ENCODE measurements at places on chromosomes 6 and 20. TPM values are rescaled to one million over a fixed set of nuclear protein-coding genes. Genes with fewer than 3 reads are reported as not detected.

Gene FAM83B
- not detected for total RNA-seq

Gene NOX3
- not detected for total RNA-seq

Gene ID4
- not detected for total RNA-seq

Gene HNF4A
- total RNA-seq = not detected

- DNase-seq = no peak
- no peaks in the 10 kb centered on the region for H3K4me1 ChIP-seq
- H3K4me3 ChIP-seq = no peak overlapping the region
- peaks cover 7% of the 10 kb centered on the region for H3K27me3 ChIP-seq
- no peaks in the 10 kb centered on the region for H3K36me3 ChIP-seq
- H3K27ac ChIP-seq = no peak overlapping the region
Observed at GRCh38 chr6:57302477-57302876, 15.0 kb upstream of the PRIM2 start.

- no peak for DNase-seq
- H3K4me1 ChIP-seq = no peaks in the 10 kb centered on the region
- no peaks in the 10 kb centered on the region for H3K36me3 ChIP-seq
- no peak overlapping the region for H3K27ac ChIP-seq
- H3K4me3 ChIP-seq = no peak overlapping the region
Observed at GRCh38 chr20:46583411-46584214, 33.2 kb upstream of the OCSTAMP start.

DNA sequence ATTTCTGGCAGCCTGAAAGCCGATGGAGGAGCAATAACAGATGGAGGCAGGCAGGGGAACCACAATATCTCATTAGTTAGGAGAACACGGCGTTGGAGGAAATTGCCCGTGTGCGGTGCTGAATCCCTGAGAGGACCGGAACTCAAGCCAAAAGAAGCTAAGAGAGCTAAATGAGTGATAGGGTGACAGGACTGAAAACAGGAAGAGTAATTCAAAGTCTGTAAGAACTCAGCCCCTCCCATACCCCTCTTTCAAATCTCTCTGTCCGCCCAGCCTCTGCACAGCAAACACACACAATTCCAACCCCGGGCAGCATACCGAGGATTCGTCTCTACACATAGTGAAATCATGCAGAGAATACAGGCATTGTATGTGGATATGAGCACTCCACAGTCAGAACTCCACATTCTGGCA, 2.6 kb upstream of the IPCEF1 start:
- H3K4me1 ChIP-seq = peaks cover 26% of the 10 kb centered on the region
- no peaks in the 10 kb centered on the region for H3K36me3 ChIP-seq
- no peak for DNase-seq
- H3K4me3 ChIP-seq = peak overlapping the region; percentile 16
- peaks cover 34% of the 10 kb centered on the region for H3K27me3 ChIP-seq

DNA sequence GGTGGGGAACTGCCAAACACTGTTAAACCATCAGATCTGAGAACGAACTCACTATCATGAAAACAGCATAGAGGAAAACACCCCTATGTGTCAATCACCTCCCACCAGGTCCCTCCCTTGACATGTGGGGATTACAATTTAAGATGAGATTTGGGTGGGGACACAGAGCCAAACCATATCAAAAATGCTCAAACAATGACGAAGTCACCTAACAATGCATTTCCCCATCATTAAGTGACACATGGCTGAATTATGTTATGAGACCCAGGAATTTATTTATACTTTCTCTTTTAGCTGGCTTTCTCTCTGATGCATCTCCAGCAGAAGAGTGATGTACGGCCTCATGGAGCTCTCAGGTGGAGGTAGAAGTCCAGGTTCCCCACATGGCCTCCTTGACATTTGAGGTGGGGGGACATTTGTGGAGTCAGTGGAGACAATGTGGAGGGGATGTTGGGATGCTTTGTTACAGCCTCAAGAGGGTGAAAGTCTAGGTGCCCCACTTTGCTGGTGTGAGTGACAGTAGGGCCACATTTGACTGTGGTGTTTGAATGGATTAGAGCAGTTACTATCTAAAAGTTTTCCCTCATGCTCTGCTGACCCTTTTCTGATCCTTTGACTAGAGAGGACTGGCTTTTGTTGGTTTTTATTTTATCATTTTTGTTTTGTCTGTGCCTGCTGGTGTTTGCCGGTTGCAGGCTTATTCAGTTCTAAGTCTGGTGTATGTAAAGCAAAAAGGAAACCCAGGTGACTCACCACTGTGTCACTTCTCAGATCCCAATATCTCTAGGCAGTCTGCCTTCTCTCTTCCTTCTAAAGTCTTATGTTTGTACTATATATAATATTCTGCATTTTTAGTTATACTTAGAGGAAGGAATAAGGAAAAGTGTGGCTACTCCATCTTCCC, 18.5 kb upstream of the DCBLD1 start:
- peak; percentile 40 for DNase-seq
- H3K4me1 ChIP-seq = peaks cover 19% of the 10 kb centered on the region
- peaks cover 21% of the 10 kb centered on the region for H3K27me3 ChIP-seq
- H3K4me3 ChIP-seq = no peak overlapping the region

DNA sequence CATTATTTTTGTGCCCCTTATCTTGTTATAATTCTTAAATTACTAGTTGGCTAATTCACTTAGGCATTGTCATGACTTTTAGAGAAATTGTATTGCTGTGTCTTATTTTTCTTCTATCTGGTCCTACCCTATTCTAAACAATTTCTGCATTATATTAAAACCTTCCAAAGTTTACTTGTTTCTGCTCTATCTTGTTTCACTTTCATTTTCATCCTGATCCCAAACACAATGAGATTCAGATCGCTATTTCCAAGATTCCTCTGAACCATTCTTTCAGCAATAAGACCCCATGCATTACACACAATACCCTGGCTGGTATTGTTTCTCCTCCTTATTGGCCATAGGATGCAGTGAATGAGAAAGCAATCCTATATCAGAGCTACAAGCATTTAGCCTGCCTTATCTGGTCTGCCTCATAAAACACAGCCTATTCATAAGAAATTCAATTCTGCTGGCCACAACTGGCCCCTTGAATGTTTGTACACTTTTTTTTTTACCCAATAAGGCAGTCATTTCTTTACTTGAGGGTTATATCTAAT, 69.9 kb upstream of the POU3F2 start:
- no peak overlapping the region for H3K4me3 ChIP-seq
- no peaks in the 10 kb centered on the region for H3K36me3 ChIP-seq
- DNase-seq = no peak
- H3K27ac ChIP-seq = no peak overlapping the region

GRCh38 chr6:29954272-29954671, 11.9 kb downstream of the HLA-A start:
- no peak overlapping the region for H3K4me3 ChIP-seq
- no peak overlapping the region for H3K27ac ChIP-seq
- peaks cover 2% of the 10 kb centered on the region for H3K36me3 ChIP-seq
- no peaks in the 10 kb centered on the region for H3K27me3 ChIP-seq
- no peak for DNase-seq

DNA sequence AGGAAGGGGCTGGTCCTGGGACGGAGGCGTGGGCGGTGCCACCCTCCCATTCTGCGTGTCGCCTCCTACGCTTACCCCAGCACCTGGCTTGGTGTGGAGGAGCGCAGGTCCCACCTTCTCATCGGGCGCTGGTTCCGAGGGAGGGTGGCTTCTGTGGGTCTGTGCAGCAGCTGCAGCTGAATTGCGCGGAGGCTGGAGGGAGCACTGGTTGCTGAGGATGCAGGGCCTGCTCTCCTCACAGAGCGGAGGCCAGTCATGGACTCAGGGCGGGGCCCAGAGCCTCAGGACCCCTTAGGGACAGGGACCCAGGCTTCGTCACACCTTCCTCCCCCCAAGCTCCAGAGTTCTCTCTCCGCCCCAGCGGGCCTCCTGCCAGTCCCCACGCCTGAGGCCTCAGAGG, 127.8 kb upstream of the MAP3K4 start:
- H3K4me1 ChIP-seq = no peaks in the 10 kb centered on the region
- DNase-seq = no peak
- H3K27me3 ChIP-seq = no peaks in the 10 kb centered on the region

DNA sequence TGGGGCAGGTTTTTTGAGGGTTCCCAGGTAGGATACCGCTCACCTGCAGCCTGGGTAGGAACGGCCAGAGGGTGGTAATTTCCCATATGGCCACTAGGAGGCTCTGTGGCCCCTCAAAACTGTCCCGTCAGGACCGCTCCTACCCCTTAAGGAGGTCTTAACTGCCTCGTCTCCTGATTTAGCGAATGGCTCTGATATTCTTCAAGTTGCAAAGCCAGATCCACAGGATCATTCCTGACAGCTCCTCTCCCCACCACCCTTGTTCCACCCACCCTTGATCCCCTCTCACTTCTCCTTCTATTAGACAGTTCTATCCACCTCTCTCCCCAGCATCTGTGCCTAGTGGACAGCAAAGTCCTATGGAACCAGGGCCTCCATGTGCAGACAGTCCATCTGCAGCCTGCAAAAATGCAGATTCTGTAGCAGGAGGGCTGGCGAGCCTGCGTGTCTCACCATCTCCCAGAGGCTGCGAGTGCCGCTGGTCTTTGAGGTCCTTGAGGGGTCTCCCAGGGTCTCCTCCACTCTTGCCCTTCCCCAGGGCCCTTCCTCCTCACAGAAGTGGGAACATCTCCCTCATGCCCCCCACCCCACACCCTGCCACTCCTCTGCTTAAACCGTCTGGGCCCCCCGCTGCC, 34.3 kb upstream of the ZBP1 start:
- H3K4me1 ChIP-seq = peaks cover 20% of the 10 kb centered on the region
- H3K27ac ChIP-seq = no peak overlapping the region
- no peaks in the 10 kb centered on the region for H3K27me3 ChIP-seq
- H3K36me3 ChIP-seq = peaks cover 2% of the 10 kb centered on the region
- DNase-seq = peak; percentile 75

GRCh38 chr6:168916576-168917211, 337.0 kb downstream of the THBS2 start:
- H3K4me3 ChIP-seq = no peak overlapping the region
- no peaks in the 10 kb centered on the region for H3K36me3 ChIP-seq
- H3K27me3 ChIP-seq = no peaks in the 10 kb centered on the region
- DNase-seq = no peak

- no peak overlapping the region for H3K27ac ChIP-seq
- H3K4me1 ChIP-seq = no peaks in the 10 kb centered on the region
- H3K36me3 ChIP-seq = no peaks in the 10 kb centered on the region
- DNase-seq = no peak
Observed at GRCh38 chr20:10848810-10849370, 175.1 kb upstream of the JAG1 start.

DNA sequence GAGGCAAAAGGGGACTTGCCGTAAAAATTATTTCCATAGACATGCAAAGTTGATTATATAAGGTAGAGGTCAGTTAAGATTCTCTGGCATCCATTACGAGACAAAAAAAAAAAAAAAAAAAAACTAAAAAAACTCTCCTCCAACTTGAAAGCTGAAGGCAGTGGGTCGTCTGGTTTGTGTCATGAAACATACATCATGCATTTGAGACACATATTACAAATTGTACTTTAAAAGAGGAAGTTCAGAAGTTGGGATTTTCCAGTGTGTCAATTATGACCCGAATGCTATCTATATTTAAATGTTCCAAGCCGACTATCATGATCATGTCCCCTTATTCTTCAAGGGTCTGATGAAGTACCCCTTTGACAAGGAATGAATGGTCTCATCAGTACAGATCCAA, 125.1 kb downstream of the ZNF217 start:
- no peak overlapping the region for H3K4me3 ChIP-seq
- peaks cover 2% of the 10 kb centered on the region for H3K27me3 ChIP-seq
- H3K4me1 ChIP-seq = no peaks in the 10 kb centered on the region
- H3K27ac ChIP-seq = no peak overlapping the region
- H3K36me3 ChIP-seq = peaks cover 9% of the 10 kb centered on the region

GRCh38 chr20:44662261-44662660, 10.8 kb upstream of the ADA start:
- no peak for DNase-seq
- H3K4me3 ChIP-seq = no peak overlapping the region
- H3K27me3 ChIP-seq = no peaks in the 10 kb centered on the region
- no peak overlapping the region for H3K27ac ChIP-seq

DNA sequence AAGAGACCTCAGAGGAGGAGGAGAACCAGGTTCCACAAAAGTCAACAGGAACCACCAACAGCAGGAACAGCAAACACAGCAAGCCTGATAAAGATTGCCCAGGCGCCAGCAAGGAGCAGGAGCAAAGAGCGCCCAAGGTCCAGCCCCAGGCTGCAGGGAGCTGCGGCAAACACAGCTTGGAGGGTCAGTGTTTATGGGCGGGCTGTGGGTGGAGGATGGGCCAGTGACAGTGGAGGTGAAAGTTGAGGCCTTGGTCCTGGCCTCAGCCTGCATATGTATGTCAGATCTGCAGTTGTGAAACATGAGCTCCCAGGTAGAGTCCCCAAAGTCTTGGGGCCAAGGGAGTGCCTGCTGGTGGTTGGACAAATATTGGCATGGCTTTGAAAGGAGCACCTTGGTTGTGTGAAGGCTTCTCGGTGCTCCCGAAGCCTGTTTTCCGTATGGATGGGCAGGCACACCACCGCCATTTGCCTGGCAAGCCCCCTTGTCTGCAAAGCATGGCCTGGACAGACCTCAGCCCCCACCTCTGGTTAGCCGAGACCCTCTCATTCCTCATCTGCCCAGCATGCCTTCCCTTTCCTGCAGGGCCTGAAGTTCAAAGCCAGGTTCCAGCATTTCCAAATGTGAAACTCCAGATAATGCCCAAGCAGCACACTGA, 2.0 kb upstream of the CAPN11 start:
- H3K27me3 ChIP-seq = no peaks in the 10 kb centered on the region
- H3K4me1 ChIP-seq = peaks cover 12% of the 10 kb centered on the region
- no peak overlapping the region for H3K4me3 ChIP-seq
- no peak overlapping the region for H3K27ac ChIP-seq

- H3K36me3 ChIP-seq = no peaks in the 10 kb centered on the region
- H3K4me1 ChIP-seq = peaks cover 4% of the 10 kb centered on the region
- no peaks in the 10 kb centered on the region for H3K27me3 ChIP-seq
- no peak overlapping the region for H3K4me3 ChIP-seq
Observed at GRCh38 chr6:134626086-134626485, 308.2 kb upstream of the SGK1 start.

Data from activated CD4-positive, alpha-beta T cell treated with anti-CD3 and anti-CD28 coated beads for 36 hours (primary cell).